NCI-H187 treated with DMSO at 0.1 percent for 48 hours (cell line): ENCODE measurements at places on chromosomes 13 and 19.
A peak's percentile ranks its signal among the peaks of the same experiment; 100 is the strongest.

DNA sequence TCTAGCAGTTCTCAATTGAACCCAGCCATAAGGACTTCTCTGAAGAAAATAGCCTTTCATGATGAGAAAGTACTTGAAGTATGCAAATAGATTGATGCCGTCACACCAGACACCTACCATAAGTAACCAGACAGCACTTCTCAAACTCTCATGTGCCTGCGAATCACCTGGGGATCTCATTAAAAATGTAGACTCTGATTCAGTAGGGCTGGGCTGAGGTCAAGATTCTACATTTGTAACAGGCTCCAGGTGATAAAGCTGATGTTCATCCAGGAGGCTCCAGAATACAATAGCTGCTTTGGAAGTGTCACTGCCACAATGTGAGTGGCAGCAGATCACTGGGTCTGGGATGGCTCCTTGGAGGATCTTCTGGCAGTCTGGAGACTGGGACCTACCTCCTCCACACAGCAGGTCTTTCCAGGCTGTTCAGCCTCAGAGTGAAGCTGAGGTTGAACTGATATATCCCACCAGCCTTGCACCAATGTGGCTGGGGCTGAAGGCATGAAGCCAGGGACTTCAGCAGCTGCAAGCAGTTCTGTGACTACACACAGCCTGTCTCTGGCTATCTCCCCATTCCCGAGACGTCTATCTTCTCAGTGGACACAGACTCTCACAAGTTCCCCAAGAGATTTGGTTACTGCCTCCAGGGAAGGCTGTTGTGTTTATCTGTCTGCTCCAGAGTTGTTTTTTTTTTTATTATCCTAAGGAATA, 9.1 kb downstream of the MBNL2 start:
- no peak for DNase-seq

- no peak for DNase-seq
Measured at GRCh38 chr13:112078216-112078615, 11.3 kb downstream of the SOX1 start.

GRCh38 chr13:88005188-88005587, 334.0 kb downstream of the SLITRK5 start:
- DNase-seq = no peak

- DNase-seq = no peak
Measured at GRCh38 chr13:98778749-98779148, 26.3 kb upstream of the SLC15A1 start.

GRCh38 chr13:35992964-35993363, 138.2 kb downstream of the DCLK1 start:
- no peak for DNase-seq

GRCh38 chr13:46736541-46737310, 60.2 kb downstream of the ESD start:
- no peak for DNase-seq

- no peak for DNase-seq
Measured at GRCh38 chr19:8468761-8469373, 24.1 kb downstream of the HNRNPM start.

DNA sequence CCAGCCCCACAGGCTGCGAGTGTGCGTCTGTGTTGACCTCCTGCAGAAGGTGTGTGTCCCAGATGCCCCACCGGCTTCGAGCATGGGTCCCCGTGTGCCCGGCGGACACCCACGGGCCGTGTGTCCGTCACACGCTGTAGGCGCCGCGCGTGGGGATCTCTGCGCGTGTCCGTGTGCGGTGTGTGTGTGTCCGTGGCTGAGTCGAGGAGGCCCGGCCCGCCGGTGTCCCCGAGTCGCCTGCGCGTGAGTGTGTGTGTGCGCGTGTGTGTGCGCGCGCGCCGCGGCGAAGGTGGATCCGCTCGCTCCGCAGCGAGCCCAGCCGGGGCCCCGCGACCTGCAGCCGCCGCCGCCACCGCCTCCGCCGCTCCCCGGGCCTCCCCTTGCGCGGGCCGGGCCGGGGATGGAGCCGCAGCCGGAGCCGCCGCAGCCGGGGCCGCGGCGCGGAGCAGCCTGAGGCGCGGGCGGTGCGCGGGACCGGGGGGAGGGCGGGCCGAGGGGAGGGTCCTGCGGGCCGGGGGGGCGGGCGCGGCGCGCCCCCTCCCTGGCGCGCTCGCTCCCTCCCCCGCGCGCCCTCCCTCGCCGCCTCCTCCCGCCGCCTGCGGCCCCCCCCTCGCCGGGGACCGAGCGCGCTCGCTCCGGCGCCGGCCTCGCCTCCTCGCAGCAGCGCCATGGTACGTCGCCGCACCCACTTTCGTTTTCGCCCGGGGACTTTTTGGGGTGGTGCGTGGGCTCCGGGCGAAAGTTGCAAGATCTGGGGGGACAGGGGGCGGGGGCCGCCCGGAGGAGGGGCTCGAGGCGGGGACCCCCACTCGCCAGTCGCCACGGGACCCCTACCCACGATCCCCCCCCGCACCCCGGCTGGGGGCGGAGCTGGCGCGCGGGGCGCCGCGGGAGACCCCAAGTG, 7.1 kb upstream of the NFIC start:
- DNase-seq = no peak

DNA sequence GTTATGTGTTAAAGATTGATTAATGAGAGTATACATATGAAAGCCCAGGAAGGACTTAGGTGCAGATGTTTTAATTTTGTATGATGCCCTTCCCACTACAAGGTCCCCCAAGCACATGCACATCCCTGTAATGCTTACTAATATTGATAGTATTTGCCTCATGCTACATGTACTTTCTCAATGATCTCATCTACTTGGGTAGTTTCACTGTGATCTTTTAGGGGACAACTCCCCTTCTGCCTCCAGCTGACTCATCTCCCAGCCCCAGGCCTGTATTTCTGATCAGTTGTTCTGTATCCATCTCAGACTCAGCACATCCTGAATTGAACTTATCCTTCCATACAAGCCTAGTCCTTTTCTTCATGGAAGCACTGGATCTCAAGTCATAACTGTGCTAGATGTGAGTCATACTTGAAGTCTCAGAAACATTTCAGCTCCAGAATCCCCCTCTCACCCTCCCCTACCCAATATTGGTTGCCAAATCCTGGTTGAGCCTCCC, 49.4 kb upstream of the INTS6 start:
- DNase-seq = no peak

DNA sequence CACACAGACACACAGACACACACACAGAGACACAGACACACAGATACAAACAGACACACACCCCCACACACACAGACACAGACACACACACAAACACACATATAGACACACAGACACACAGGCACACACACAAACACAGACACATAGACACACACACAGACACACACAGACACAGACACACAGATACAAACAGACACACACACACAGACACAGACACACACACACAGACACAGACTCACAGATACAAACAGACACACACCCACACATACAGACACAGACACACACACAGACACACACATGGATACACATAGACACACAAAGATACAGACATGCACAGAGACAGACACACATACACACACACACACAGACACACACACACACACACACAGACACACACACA, 174.5 kb downstream of the URI1 start:
- DNase-seq = no peak

GRCh38 chr13:74092711-74093110, 41.5 kb downstream of the KLF12 start:
- DNase-seq = no peak

- DNase-seq = no peak
Measured at GRCh38 chr19:1849886-1850398, 1.7 kb upstream of the REXO1 start.

DNA sequence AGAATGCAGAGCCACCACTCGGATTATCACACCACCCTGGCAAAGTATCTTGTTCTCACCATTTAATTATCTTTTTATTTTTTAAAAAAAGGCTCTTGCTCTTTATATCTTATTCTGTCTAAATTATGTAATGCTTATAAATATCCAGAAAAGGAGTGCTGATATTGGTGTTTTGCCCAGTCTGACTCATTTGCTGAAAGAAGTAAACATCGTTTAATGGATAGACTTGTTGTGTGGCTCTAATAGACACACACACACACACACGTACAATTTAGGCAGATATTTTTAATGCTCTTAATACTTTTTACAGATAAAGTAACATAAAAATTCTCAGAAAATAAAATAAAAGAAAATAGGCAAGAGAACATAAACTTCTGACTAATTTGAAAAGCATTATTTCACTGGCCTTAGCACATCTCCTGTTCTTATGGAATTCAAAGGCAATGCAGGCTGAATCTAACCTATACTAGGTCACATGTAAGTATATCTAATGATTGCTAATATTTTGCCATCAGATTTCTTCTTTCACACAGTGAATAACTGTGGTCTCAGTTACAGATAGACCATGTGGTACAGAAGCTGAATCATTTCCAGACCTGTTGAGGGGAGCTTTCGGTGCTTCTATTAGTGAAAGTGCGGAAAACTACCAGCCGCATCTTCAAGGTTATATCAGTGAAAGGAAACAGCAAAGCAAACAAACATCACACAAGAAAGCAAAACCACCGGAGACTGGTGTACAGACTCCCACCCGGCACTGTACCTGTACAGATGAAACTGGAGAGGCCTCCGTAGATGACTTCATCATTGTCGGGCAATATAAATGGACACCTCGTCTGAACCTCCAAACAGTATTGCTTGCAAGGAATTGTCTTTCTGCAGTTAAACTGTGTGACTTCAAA, 642.1 kb upstream of the ARGLU1 start:
- no peak for DNase-seq

DNA sequence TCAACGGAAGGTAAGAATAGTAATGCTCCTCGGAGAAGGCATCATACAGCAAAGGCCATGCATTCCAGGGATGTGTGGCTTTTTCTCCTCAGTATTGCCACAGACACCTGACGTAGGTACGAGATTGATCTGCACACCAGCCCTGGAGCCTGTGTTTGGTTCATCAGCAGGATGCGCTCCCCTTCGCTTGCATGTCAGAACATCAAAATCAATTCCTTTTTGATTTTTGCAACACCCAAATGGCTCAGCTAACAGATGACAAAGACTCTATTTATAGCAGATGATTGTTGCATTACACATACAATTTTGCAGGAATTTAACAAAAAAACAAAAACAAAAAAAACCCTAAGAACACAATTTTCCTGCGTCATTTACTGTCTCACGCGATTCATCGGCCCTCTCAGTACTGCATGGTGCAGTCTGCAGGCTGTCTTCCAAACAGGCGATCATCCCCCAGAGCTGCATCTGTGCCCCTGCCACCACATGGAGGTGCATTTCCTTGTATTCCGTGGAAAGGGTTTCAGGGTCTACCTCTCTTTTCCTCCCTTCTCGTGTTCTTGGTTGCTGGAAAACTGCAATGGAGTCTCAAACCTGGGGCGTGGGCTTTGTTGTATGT, 207.3 kb downstream of the TEX29 start:
- DNase-seq = no peak

GRCh38 chr19:3855320-3855719, 13.5 kb downstream of the ZFR2 start:
- DNase-seq = no peak

- DNase-seq = no peak
Measured at GRCh38 chr19:28990522-28990921, 222.4 kb downstream of the UQCRFS1 start.

DNA sequence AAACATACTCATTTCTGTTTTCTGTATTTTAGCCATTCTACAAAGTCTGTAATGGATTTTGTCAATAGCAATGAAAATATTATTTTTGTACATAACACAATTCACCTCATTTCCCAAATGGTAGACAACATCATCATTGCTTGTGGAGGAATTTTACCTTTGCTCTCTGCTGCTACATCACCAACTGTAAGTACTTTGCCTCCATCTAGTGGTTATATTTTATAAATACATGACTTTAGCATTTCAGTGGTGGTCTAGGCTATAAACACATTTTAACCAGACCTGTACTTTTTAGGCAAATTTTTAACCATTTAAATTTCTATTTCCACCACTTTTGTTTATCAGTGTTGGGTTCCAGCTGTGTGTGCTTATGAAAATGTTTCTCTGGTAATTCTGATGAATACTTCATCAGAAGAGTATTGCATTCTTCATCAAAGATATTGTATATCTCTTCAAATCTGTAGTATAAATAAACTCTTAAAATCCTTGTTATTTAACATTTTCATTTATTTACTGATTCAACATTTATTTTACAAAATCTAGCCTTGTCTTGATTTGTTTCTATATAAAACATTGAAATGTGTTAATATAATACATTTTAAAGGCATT, 222.4 kb downstream of the NBEA start:
- peak; percentile 13 for DNase-seq

DNA sequence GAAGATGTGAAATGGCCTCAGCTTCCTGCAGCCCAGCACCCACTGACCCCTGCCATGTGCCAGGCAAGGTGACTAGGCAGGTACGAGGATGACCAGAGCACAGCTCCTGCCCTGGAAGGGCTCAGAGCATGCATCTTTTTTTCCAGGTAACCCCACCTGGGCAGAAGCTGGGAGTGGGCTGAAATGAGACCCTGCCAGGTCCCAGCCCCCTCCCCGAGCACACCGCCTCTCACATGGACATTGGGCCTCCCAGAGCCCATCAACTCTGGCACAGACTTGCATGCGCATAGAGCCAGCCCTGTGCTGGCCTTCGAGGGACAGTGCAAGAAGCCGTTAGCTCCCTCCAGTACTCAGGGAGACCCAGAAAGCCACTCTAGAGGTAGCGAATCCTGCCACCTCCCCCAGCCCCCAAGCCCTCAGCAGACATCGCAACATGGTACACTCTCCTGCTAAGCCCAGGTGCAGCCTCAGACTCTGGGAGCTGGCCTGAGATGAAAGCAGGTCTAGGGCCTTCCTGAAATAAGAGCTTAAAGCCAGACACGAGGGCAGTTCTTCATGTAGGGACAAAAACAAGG, 8.9 kb upstream of the VSTM2B start:
- no peak for DNase-seq

DNA sequence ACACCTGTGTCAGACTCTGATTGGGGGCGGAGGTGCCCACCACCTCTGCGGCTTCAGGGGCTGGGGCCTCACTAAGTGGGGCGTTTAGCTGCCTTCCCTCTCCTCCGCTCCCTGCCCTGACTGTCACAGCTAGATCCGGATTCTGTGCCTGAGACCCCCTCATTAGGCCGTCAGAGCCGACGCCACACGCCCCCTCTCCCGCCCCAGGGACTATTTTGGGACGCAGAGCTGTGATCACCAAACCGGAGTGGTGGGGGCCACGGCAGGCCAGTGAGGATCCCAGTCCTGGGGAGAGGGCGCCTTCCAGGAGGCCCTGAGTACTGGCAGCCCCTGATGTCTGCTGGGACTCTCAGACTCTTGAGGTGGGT, 762 bp downstream of the KANK3 start:
- DNase-seq = no peak

GRCh38 chr13:76764916-76765315, 121.3 kb downstream of the KCTD12 start:
- no peak for DNase-seq
